Activated T-helper 17 cell treated with anti-CD3 and anti-CD28 coated beads, Interleukin-2, amount 50 U/mL, for 72 hours (primary cell): ENCODE measurements at places on chromosomes 5 and 9.

- no peak for ATAC-seq
Measured at GRCh38 chr9:131097948-131098278, 1.6 kb downstream of the AIF1L start.

- ATAC-seq: no peak
Measured at GRCh38 chr5:178212241-178213002, 8.1 kb downstream of the HNRNPAB start.

- ATAC-seq: no peak
Measured at GRCh38 chr9:30280229-30280900, 2104.1 kb upstream of the ACO1 start.

- ATAC-seq: no peak
Measured at GRCh38 chr9:114250235-114250568, 72.7 kb upstream of the ORM1 start.

GRCh38 chr9:133914442-133915342 lies 77.4 kb downstream of the VAV2 start:
- no peak for ATAC-seq

DNA sequence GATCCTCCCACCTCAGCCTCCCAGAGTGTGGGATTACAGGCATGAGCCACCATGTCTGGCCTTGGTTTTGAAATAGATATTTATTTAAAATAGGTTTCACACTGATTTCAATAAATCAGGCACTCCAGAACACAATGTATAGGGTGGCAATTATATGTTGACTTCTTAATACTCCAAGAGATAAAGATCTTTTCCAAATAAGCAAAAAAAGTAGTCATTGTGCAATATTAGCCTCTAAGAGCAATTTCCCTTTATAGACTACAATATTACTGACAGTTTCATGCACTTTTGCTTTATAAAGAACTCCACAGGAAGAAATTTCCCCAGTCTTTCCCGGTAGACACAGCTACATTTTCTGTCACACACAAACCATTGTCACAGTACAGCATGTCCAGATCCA lies 23.4 kb upstream of the RUFY1 start:
- no peak for ATAC-seq
